ENCODE measurements at places on chromosomes 13 and 19.

GRCh38 chr19:14477418-14478112, 2.4 kb upstream of the PTGER1 start:
- DNase-seq = no peak

- peak; percentile 77 for DNase-seq
These were observed at the start of gene PIP5K1C for GRCh38 chr19:3700242-3701032. Gene PIP5K1C, minus strand, starts transcription at chr19:3700468. Its CDS starts 78 bp downstream, at chr19:3700390.

DNA sequence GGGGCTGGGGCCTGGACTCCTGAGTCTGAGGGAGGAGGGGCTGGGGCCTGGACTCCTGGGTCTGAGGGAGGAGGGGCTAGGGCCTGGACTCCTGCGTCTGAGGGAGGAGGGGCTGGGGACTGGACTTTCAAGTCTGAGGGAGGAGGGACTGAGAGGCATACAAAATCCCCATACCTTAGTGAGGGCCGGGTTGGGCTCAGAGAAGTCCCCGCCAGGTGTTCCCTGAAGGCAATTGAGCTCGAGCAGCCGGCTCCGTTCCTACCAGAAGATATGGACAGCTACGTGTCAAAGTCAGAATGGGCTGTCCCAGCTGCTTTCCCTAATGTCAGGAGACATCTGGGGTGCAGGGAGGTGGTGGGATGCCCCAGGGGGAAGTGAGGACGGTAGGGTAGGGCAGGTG, 9.5 kb downstream of the PHLDB3 start:
- no peak for DNase-seq

DNA sequence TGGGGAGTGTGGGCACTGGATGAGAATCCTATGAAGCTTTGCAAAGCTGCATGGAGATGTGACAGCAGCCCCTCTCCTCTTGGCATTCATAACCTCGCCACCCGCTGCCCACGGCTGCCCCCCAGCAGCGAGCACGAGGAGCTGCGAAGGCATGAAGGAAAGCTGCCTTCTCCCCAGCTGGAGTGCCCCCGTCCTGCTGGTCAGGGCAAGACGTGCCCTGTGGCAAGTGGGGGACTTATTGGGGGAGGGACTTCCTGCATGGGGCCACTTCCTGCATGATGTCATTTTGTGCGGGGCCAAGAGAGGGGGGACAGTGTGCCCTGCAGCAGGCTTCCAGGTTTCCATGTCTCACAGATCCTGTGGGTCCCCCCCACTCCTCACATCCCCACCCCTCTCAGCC, 85.9 kb downstream of the TSHZ3 start:
- no peak for DNase-seq

- no peak for DNase-seq
These were observed 18.3 kb upstream of the SIGLEC6 start for GRCh38 chr19:51549533-51550324.

DNA sequence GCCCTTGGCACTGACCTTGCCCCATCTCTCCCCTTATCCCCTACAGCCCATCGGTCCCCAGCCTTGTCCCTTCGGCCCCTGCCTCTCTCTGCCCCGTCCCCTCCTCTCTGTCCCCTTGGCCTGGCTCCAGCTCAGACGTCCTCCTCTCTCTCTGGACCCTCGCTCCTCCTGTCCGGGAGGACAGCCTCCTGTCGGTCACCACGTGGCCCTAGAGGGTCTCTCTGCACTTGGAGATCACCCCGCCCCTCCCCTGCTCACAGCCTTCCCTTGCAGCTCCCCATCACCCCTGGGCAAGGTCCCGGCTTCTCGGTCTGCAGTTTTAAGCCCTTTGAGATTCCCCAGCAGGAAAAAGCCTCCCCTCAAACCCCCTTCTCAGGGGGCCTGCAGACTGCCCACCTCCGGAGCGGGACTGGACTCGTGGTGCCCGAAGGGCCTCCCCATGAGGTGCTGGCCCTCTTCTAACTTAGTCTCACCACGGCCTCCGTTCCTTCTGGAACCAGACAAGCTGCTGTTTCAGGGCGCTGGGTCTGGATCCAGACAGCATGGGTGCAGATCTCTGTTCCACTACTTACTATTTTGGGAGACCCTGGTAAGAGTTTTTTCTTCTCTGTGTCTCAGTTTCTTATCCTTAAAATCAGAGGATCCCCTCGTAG, 3.3 kb upstream of the KLK15 start:
- no peak for DNase-seq

- DNase-seq = no peak
These were observed 4.2 kb downstream of the TUBGCP3 start for GRCh38 chr13:112583592-112584277.

GRCh38 chr13:32542221-32542620, 3.6 kb upstream of the N4BP2L2 start:
- DNase-seq = no peak

DNA sequence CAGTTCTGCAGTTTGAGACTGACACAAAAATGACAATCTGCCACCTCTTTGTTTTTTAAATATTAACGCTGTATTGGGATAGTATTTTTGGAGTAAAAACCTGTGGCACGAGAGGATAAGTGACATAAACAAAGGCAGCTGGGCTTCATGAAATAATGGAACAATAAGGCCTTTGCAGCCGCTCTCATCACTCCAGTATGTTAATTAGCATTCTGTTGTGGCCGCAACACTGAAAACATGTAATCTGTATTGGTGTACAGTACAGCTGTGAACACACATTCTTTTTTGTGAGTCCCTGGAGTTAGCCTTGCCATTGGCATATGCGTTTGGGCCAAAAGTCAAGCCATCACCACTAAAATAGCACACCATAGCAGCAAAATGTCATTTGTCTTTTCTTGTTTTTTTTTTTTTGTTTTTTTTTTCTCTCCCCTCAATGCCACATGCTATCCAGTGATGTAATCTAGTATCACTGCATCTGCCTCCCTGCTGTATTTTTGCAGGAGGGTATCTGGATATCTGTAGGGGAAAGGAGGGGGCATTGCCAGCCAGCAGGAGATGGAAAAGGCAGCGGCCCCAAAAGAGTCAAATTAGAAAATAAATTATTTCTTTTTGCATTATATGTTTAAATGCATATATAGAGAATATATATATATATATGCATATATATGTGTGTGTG, 885 bp upstream of the ZNF536 start:
- DNase-seq = no peak

- peak; percentile 12 for DNase-seq
These were observed 24.2 kb downstream of the C19orf12 start for GRCh38 chr19:29690842-29691241.

- DNase-seq = no peak
These were observed 105.6 kb upstream of the SERP2 start for GRCh38 chr13:44267980-44268379.

- no peak for DNase-seq
These were observed 8.0 kb downstream of the SPHK2 start for GRCh38 chr19:48627201-48627864.

- DNase-seq = no peak
These were observed 8.0 kb downstream of the C19orf25 start for GRCh38 chr19:1471010-1471514.

- no peak for DNase-seq
These were observed 621.6 kb downstream of the GPC6 start for GRCh38 chr13:93848247-93848646.

GRCh38 chr13:20404488-20405222, 121.0 kb downstream of the CRYL1 start:
- DNase-seq = no peak

GRCh38 chr13:87887459-87888123, 216.4 kb downstream of the SLITRK5 start:
- no peak for DNase-seq

DNA sequence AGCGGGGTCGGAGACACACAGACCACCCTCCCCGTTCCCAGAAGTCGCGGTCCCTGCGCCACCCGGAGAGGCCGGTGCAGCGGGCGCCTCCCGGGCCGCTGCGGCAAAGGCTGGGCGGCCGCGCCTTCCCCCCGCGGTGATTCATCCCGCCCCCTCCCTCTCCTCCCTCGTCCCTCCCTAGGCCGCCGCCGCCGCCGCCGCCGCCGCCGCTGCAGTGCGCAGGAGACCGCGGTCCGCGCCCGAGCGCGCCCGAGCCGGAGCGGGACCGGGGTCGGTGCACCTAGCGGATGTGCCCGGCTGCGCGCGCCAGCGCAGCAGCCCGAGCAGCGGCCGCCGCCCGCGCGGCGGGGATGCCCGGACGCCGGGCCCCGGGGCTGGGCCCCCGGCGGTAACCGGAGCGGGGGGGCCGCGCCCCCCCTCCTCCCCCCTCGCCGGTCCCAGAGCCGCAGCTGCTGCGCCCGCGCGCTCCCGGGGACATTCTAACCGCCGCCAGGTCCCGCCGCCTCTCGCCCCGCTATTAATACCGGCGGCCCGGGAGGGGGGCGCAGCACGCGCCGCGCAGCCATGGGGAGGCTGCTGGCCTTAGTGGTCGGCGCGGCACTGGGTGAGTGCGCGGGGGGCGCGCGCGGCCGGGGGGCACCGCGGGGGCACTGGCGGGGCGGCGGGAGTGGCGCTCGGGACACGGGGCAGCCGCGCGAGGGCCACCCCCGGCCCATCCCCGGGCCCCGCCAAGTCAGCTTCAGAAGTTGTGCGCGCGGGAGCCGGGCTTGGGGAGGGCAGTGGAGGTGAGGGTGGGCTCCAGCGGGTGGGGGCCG, at the start of gene SCN1B:
SCN1B (plus strand) TSS at position 214 of the 815 bp plus-strand sequence; CDS start at position 565, 351 bp downstream.
- peak; percentile 27 for DNase-seq

GRCh38 chr19:47226426-47227351, 4.3 kb downstream of the BBC3 start:
- DNase-seq = peak; percentile 45

DNA sequence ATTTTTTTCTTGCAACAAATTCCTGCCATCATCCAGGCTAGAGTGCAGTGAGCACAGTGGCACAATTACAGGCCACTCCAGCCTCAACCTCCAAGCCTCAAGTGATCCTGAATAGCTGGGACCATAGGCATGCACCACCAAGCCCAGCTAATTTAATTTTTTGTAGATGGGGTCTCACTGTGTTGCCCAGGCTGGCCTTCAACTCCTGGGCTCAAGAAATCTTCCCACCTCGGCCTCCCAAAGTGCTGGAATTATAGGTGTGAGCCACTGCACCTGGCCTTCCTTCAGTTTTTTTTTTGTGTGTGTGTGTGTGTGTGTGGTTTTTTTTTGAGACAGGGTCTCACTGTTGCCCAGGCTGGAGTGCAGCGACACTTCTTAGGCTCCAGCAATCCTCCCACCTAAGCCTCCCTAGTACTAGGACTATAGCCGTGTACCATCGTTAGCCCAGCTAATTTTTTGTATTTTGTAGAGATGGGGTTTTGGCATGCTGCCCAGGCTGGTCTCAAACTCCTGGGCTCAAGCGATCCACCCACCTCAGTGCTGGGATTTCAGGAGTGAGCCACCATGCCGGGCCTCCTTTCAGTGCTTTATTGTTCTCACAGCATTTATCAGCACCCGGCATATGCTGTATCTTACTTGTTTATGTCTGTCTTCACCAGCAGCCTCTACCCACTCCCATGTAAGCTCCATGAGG, 5.9 kb upstream of the SRRM5 start:
- DNase-seq = no peak

GRCh38 chr13:110397436-110398115, 90.5 kb downstream of the COL4A2 start:
- DNase-seq = no peak

GRCh38 chr19:46718934-46719622, 2.2 kb upstream of the PRKD2 start:
- no peak for DNase-seq

DNA sequence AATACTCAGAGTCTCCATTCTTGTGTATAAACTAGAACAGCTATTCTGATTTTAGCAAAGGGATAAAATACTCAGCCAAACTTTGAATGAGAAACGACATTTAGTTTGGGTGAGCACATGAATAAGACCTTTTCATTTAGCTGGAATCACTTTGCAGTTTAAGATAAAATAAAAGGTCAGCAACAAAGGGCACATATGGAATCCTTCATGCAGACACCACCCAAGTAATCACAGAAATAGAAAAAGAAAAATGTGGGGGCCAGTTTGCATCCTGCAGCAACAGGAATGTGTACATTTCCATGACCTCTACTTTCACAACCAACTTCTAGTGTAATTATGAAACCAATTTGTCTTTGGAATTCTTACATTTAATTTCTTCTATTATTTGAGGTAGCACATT, 1637.4 kb downstream of the PCDH9 start:
- no peak for DNase-seq

DNA sequence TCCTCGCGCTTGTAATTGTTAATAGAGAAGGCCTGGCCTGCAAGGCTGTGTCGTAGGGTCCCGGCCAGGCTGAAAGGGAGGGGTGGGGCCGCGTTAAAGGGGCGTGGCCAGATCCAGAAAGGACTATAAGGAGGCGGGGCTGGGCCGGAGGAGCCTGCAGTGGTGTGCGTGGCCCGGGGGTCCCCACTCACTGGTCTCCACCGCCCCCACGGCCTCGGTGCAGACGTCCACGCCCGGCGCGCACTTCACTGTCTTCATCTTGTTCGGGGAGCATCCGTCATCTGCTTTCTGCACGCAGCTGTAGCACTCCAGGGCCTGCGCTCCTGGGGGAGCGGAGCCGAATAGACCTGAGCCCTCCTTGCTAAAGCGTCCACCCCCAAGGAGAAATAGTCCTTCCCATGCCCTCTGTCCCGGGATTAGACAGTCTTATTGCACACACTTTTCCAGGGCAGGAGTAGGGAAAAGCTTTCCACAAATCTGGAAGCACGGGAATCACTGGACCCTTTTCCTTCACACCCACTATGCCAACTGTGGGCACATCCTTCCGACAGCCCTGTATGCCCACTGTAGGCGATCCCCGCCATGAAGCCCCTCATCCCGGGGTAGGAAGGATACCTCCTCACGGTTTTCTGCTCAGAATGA, 1.2 kb downstream of the LYPD3 start:
- no peak for DNase-seq

DNA sequence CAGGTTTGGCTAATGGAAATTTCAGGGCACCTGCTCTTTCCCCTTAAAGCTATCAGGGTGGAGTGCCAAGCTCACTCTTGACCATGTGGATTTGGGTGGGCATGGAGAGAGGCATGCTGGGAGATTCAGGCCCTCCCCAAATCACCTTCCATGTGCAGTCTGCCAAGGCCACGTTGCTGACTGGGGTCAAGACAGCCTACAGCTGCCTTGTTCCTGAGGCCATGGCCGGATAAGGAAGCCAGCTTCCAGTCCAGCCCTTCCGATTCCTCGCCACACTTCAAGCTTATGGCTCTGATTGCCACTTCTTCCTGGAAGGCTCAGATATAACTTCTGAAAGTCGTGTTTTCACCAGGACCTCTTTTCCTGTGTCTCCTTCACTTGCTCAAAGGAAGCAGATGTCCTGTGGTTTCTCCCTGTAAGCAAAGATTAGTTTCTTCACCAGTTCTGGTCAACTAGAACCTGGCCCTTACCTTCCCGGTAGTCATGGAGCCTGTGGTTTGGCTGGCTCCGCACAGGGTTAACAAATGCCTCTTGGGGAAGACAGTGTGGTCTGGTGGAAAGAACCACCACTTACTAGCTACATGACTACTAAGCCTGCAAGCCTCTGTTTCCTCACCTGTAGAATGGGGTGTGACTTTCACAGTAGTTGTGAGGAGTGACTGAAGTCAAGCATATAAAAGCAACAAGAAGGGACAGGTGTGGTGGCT, 16.1 kb upstream of the TPT1 start:
- no peak for DNase-seq

- no peak for DNase-seq
These were observed 26.4 kb downstream of the DNM2 start for GRCh38 chr19:10744253-10744798.

GRCh38 chr19:22052644-22053013, 345 bp downstream of the ZNF257 start:
- no peak for DNase-seq

- DNase-seq = no peak
These were observed 130.6 kb downstream of the COG6 start for GRCh38 chr13:39786091-39786490.

- no peak for DNase-seq
These were observed 103.9 kb upstream of the SOX1 start for GRCh38 chr13:111963031-111963430.
